Fibroblast of skin of scalp (primary cell): ENCODE measurements at places on chromosomes 1 and 21.

DNA sequence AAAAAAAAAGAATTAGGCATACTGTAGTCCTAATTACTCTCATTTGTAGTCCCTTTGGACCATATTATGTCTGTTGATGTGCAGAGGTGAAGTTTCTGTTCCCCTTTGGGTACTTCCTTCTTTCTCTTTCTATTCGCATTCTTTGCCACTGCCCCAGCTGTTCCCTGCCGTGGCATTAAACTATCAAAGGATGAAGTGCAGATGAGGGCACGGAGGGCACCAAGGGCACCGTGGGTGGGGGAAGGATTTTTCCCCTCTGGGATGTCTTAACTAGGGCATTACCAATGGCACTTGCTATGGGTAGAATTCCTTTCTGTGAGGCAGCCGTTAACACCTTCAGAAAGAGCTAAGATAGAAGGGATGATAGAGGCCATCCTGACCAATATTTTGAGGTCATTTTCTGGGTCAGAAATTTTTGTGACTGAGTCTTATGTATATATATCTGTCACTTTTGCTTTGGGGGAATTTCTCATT, 4.9 kb upstream of the MAPKAPK2 start:
- no peak for DNase-seq

DNA sequence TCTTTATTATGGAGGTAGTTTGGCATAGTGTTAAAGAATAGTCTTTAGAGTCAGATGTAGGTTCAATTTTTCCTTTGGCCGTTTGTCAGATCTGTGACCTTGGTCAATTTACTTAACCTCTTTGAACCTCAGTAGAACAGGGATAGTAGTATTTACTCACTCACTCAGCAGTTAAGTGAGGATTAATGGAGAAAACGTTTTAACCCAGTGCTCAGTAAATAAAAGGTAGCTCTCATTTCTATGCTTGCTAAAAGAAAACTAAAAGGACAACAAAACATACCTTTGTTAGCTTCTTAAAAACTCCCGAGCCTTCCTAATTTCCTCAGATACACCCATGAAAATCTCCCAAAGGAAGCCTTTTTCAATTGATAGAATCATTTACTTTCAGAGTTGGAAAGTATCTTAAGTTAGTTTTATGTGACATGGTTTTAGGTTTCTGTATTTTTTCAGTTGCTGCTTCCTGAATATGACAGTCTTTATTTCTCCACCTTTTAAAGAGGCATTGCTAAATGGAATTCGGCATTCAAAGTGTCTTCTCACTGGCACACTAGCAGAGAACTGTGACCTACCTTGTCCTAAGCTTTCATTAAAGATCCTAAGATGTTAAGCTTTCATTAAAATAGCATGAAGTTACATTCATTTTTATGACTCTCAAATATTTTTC, 7.8 kb downstream of the ABCD3 start:
- DNase-seq: no peak

DNA sequence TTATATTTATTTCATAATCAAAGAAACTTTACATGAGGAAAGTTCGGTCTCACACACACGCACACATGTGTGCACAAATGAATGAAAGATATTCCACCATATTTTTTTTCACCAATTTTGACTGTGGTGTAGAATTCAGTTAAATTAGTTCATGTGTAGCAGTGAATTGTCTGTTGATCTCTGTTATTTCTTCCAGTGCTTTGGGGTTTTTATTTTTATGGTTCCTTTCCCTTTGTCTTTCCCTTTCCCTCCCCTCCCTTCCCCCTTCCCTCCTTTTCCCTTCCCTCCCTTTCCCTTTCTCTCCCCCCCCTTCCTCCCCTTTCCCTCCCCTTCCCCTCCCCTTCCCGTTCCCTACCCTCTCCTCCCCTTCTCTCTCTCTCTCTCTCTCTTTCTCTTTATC, 8.9 kb downstream of the RYR2 start:
- DNase-seq: no peak

GRCh38 chr1:232620356-232620969, 9.5 kb downstream of the SIPA1L2 start:
- DNase-seq: peak; percentile 71

DNA sequence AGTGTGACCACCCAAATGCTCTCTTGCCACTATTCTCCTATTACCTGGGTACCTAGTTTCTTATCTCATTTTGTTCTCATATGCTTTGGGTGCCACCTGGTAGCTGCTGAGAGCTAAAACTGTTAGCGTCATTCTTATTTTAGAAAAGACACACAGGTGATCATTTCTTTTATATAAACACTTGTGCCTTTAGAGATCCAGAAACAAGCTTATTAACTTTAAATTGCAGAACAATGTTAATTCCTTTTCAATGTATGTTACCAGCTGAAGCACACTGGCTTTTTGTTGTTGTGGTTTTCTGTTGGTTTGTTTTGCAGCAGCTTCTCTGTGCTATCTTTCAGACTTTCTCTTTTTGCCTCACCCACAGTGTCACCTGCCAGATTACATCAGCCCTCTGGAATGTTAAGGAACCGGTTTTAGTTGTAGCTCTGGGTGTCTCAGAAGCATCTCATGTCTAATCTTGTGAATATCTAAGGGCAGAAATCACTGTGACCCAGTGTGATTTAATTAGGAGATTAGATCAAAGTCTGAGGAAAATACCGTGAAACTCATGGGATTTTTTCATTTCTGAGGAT, 43.4 kb upstream of the SLC19A2 start:
- DNase-seq: no peak

DNA sequence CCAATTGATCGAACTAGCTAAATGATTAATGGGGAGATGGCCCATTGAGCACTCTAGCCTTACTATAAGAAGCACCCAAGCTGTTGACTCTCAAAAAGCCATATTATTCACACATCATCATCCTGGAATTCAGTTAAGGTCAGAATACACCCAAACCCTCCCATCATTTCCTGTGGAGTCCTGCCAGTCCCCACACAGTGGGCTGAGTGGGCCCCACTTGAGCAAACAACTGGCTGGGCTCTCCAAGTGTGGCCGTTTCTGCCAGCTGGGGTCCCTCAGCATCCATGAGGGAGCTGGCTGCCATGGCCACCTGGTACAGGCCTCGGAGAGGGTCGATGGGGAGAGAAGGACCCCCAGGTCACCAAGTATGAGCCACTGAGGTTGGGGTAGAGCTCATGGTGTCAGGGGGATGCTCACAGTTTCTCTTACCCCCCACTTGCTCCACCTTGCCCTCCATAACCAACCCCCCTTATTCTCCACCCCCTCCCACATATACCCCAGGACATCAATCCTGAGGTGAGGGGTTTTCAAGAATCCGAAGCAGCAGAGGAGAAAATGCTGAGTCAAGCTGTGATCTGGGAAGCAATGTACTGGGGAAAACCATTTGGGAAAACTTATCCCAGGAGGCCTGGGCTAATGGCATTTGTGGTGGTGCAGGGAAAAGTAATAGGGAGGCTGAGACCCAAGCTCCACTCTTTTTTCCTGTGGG, 60.3 kb downstream of the UBE2T start:
- DNase-seq: peak; percentile 92

DNA sequence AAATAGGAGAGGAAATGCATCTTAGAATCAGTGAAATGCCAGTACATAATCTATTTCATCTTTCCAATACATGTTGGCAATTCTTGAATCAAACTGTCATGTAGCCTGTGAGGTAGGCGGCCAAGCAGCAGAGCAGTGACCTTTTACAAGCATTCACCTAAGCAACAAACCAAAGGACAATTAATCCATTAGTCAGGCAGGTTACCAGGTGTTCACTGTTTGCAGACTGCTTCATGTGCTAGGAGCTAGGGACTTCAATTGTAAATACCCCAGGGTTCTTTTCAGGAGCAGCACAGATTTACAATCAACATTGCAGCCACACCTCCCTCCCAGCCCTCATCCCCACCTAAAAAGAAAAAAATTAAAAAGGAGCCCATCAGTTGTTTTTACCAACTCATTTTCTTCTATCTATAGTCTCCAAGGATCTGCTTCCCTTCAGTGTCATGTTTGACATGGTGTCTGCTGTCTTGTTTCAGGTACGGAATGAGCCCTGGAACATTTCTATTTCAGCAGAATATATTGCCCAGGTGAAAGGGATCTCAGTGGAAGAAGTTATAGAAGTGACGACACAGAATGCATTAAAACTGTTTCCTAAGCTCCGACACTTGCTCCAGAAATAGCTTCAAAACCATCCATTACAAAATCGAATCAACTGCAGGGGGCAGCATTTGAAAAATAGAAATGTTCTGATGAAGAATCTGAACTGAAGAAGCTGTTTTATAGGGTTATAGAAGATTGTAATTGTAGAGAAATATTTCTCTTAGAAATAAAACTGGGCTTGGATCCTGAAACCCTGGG, 23.0 kb downstream of the TATDN3 start:
- peak; percentile 17 for DNase-seq

GRCh38 chr1:172176206-172176605, 244.3 kb upstream of the C1orf105 start:
- DNase-seq: no peak

DNA sequence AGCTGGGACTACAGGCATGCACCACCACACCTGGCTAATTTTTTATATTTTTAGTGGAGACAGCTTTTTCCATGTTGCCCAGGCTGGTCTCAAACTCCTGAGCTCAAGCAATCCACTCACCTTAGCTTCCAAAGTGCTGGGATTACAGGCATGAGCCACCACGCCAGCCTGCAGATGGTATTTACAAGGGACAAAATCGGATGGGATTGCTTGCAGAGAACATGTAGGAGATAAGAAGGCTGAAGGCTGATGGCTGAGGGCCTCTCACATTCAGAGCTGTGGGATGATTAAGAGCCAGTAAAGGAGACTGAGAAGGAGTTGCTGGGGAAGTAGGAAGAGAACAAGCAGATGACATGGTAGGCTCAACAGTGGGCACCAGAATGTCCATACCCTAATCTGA, 24.0 kb upstream of the QSOX1 start:
- no peak for DNase-seq

DNA sequence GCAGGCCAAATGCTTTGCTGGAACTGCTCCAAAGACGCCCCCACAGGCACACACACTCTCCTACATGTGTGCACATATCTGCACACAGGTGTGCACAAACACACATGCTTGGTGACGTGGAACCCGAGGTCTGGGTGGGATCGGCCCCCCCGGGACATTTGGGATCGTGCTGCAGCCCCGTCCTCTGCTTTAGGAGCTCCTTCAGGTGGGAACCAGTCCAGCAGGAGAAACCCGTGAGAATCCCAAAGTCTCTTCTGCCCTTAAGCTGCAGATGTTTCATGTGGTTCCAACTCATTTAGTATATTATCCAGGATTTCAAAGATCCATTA, 38.6 kb downstream of the UBE2G2 start:
- DNase-seq: no peak

- no peak for DNase-seq
Observed at GRCh38 chr1:24450857-24451397, 35.3 kb downstream of the NIPAL3 start.

DNA sequence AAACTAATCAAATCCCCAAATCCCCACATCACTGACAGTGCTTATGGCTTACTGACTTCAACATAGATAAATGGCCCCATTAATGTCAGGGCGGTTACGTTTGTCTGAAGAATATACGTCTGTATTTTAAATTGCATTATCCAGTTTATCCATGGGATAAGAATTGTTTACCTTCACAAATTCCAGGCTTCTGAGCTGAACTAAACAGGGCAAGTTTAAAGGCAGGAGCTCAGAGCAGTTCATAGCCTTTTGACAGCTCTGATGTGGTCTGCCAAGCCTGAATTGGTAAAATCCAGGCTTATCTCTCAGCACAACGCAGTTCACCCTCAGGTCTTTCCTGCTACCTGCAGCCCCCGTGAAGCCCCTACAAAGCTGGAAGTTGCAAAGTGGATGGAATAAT, 79.5 kb upstream of the GREM2 start:
- no peak for DNase-seq

- no peak for DNase-seq
Observed at GRCh38 chr1:5934058-5934884, 58.0 kb downstream of the NPHP4 start.

DNA sequence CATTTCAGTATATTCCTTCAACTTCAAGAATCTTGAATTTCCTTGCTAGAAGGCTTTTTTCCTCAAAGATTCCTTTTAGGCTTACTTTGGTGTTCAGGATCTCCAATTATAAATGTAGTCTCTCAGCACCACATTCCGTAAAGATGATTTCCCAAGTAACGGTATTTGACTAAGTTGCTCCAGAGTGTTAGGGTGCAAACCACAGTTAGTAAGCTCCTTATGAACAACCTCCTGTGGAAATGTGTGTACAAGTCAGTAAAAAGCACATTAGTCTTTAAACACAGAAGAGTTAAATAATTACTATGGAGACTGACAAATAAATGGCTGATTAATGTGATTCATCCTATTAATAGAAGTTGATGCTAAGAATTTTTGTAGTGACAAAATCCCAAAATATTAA, 10.3 kb downstream of the DONSON start:
- peak; percentile 46 for DNase-seq

GRCh38 chr1:240465531-240465940, 146.4 kb downstream of the GREM2 start:
- DNase-seq: peak; percentile 44

GRCh38 chr1:185355947-185356346, 38.9 kb upstream of the IVNS1ABP start:
- no peak for DNase-seq

GRCh38 chr1:25245809-25246599, 1.2 kb downstream of the RSRP1 start:
- no peak for DNase-seq

- DNase-seq: peak; percentile 99
Observed at GRCh38 chr1:147292631-147293251, 50.3 kb downstream of the CHD1L start.

DNA sequence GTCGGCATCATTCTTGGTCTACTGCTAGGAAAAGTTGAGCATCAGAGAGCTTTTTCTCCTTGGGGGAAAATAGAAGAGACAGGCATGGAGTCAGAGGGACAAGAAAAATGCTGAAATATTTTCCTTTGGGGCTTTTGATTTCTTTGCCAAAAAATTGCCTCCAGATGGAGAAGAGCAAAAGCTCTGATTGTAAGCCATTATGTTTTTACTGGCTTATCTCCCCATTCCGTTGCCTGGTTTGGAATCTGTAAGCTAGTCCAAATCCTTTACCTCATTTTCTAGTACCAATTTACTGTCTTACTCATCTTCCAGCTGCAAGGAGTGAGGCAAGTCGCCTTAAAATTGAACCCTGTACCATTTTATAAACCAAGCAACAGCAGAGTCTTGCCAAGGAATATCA, 23.3 kb upstream of the NBL1 start:
- peak; percentile 76 for DNase-seq

GRCh38 chr1:176193663-176194062, 13.4 kb downstream of the COP1 start:
- no peak for DNase-seq
